ENCODE measurements at places on chromosomes 6 and 20.

GRCh38 chr20:19784511-19785172, 26.6 kb downstream of the RIN2 start:
- peak; percentile 21 for DNase-seq

- DNase-seq = no peak
Observed at GRCh38 chr20:49245921-49246740, 26.9 kb downstream of the DDX27 start.

GRCh38 chr20:53609491-53610445, 16.1 kb upstream of the ZNF217 start:
- peak; percentile 81 for DNase-seq

- no peak for DNase-seq
Observed at GRCh38 chr20:55888685-55889084, 116.6 kb downstream of the CBLN4 start.

GRCh38 chr20:53826597-53827291, 233.1 kb upstream of the ZNF217 start:
- DNase-seq = no peak
